ENCODE measurements at places on chromosomes 2 and 18.

DNA sequence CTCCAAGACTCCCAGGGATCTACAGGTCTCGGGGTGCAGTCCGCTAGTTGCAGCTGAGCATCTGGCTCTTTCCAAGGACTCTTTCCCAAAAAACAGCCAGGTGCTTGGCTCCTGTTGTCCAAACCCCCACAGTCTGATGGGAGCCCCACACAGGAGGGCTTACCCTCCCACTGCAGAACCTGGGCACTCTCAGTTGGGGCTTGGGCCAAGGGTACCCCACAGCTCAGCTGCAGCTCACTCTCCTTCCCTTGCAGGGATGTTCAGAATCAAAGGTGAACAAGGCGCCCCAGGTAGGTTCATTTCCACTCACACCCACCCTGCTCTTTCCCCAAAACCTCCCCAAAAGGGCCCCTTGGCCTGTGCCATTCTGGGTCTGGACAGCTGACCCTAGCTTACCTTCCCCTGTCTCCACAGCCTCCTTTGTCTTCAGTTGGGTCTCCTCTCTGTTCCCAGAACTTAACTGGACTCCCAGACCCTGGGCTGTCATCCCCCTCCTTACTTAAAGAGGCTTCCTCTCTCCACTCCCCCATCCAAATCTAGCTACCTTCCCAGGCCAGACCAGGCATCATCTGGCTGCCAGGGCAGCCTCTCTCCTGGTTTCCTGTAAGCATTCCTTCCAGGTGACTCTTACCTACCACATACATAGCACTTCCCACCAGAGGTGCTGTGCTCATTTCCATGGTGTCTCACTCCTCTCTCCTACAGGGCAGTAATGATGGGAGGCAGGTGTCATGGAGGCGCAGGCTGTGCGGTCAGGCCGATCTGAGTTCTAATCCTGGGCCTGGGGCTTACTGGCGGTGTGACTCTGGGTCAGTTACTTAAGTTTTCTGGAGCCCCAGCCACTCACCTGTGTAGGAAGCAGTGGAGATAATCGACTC is 29.5 kb downstream of the MARCO start:
- no peak for DNase-seq

- no peak for DNase-seq
Measured at GRCh38 chr2:208363485-208363884, 43.1 kb upstream of the PTH2R start.

DNA sequence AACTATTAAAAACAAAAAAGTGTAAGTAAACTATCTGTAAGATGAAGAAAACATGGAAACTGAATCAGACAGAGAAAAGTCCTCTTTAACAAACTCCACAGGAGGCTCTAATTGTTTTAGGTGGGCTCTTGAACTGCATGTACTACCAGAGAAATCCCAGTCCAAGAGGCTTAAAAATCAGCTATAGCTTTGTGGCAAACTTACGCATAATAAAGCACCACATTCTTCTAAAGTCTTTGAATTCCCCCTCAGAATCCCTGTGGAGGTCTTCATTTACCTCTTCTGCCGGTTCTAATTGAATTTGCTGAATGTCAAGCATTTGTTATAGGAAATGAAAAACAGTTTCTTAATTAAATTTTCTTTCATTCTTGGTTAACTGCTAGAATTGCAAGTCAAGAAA is 40.8 kb downstream of the CHN1 start:
- DNase-seq, result no peak

DNA sequence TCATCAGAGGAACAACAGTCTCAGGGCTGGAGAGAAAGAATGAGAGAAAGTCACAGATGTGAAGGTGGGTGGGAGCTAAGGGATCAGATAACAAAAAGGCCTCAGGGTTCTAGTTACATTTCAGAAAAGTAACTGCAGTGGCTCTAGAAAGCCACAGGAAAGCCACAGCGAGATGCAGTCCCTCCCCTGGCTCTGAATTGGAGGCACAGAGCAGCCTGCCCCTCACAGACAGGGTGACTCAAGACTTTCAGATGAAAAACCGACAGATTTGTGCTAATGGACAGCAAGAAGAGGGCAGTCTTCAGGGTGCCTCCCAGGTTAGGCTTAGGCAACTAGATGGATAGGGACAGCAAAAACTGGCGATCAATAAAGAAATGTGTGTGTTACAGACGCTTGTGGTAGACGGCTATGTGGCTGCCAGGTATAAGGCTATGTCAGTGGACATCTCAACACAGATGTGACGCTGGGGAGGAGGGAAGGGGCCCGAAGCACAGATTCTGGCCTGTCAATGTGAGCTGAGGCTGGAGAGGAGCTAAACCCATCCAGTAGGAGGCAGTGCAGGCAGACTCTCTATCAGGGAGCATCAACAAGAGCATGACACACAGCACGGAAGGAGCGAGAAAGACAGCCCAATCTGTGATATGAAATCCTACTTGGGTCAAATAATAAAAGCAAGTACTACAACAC is 26.2 kb downstream of the UNC50 start:
- DNase-seq, result peak; percentile 53

DNA sequence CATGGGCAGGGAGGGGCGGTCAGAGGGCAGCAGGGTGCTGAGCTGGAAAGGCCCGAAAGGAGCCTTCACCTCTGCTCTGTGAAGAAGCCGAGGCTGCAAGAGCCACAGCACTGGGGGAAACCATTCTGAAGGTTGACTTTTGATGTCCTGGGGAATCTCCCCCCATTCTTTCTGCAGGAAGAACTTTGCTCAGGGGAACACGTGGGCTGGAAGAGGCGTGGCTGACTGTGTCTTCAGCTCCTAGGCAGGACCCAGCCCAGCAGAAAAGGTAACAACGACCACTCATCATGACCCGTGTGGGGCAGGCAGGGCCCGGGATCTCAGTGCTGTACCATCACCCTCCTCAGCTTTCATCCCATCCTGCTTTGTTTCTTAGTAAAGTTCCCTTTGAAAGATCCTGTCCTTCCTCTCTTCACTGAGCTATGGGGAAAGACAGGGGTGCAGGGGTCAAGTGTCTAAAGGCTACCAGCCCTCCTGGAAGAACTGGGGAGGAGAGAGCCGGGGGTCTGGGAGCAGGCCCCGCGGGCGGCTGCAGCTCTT is 312.7 kb downstream of the CELF4 start:
- DNase-seq, result no peak

- DNase-seq, result no peak
Measured at GRCh38 chr18:7668392-7668791, 101.3 kb downstream of the PTPRM start.

DNA sequence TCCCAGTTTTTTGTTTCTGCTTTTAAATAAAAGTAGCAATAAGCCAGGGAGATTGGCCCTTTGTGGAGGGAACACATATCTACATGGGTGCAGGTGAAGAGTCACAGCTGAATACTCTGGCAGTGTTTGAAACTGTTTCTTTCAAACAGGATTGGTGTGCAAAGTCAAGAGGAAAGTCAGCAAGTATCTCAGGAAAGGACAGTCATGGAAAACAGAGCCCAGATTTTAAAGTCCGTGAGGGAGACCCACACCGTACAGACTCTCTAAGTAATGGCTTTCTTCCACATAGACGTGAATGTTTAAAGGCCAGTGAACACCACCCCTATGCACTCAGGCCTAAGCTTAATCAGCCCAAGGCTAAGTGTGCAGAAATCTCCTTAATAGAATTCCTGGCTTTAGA is 95.3 kb downstream of the GFPT1 start:
- no peak for DNase-seq

DNA sequence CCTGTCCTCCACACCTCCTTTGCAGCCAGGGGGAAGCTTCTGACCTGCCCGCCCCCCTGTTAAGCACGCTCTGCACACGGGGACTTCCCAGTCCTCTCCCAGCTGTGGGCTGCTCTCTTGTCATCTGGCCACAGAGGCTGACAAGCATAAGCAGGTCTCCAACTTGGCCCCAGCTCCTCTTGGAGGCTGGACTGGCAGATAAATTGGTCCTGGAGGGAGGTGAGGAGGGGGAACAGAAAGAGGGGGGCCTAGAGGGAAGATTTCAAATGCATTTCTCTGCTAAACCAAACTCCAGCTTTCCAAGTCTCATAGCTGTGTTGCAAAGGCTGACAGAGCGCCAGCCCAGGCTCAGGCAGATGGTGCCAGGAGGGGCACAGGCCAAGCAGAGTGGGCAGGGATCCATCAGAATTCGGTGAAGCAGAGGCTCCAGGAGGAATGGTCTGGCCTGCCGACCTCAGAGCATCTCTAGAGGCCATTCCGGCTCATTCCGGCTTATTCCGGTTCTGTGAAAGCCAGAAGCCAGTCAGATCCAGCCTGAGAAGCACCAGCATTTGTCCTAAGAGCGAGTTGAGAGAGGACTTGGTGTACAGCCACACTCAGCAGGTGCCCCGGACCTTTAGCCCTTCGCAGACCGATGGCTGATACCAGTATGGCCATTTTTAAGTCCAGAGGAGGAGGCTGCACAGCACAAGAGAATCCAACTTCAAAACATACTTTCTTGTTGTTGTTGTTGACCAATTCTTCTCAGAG is 508.9 kb upstream of the MYT1L start:
- no peak for DNase-seq

- DNase-seq, result no peak
Measured at GRCh38 chr2:149586063-149586462, 1.5 kb downstream of the MMADHC start.

- DNase-seq, result no peak
Measured at GRCh38 chr2:241603686-241604085, 33.3 kb downstream of the THAP4 start.

DNA sequence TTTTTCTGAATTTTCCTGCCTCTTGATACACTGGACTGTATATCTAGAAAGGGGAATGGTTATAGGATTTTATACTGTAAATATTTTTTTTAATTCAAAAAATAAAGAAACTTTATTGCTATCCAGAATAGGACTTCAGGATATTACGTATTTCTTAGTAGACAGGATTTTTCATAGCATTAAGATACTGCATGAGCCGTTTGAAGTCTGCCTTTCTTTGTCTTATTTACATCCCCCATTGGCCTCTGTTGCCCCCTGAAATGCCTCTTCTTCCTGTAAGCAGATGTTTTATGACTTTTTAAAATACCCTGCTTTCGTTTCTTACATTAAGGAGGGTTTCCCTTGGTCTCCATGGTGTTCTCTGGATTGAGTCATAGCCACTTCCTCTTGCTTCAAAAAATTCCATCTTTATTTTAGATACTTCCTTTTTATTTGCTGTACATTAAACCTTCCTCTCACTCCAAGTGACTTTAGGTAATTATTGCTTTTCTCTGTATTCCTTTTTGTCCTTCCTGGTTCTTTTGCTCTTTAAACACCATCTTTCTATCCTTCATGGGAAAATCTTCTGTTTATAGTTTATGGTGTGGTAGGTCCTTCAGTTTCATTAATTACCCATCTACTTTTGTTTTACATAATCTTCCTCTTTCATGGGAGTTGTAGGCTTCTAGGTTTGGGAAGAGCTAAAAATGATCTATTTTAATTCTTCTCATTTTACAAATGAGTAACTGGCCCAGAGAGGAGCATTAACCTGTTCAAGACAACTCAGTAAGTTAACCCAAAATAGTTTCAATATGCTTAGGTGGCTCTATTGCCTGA is 72.6 kb downstream of the ZNF532 start:
- DNase-seq, result no peak

DNA sequence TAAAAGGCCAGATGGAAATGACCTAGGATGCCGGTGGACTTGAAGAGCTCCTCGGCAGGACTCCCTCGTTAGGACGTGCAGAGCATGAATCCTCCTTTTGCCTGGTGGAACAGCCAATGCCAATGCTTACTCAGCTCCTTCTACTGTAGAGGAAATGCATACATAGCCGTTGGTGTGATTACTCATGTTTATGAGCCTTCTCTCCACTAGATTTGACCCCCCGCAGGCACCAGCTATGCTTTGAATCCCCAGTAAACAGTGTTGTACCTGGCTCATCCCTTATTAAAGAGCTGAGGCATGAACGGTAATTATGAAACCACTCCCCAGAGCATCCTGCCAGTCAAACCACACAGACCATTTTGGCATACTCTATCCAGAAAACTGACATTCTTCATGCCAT is 172.8 kb downstream of the ANTXR1 start:
- DNase-seq, result peak; percentile 13

- DNase-seq, result no peak
Measured at GRCh38 chr2:216083464-216084281, 2.0 kb downstream of the TMEM169 start.

GRCh38 chr2:105309147-105309545 is 20.4 kb downstream of the TGFBRAP1 start:
- no peak for DNase-seq

DNA sequence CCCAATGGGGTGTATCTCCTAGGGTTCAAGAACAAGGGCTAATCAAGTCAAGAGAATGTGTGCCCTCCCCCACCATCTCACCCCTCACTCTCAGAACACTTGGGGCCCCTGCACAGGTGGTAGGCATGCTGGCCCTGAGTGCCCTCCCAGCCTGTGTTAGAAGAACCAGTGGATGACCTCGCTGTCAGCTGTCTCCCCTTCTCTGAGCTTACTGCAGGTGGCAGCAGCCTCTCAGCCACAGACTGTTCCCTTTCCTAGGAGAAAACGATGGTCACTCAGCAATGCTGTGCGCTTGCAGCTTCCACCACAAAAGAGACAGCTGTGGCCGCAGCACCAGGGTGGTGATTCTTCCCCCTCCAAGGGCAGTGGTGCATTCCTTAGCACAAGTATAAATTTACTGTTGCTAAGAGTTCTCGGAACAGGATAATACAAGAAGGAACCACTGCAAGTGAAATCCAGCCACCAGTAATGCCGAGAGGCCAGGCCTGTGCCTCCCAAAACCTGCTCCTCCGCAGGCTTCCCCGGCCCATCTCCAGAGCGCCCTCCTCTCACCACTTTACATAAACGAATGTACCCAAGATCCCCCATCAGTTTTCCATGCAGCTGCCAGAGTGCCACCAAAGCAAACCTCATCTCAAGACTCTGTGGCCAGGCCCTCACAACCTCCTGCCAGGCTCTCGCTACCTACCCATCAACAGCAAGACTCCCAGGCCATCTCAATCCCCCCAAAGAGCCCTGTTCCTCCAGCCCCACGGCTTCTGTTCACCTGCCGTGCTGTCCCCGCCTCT is 935 bp upstream of the RAMP1 start:
- DNase-seq, result peak; percentile 67

- no peak for DNase-seq
Measured at GRCh38 chr2:173719471-173719870, 245.7 kb downstream of the SP3 start.

Data from HEK293T (cell line).